ENCODE measurements at places on chromosomes 5 and 9.

GRCh38 chr5:119336845-119337580 lies 18.8 kb upstream of the TNFAIP8 start:
- DNase-seq: no peak

GRCh38 chr9:80602291-80602690 lies 1030.5 kb downstream of the TLE4 start:
- DNase-seq: no peak

DNA sequence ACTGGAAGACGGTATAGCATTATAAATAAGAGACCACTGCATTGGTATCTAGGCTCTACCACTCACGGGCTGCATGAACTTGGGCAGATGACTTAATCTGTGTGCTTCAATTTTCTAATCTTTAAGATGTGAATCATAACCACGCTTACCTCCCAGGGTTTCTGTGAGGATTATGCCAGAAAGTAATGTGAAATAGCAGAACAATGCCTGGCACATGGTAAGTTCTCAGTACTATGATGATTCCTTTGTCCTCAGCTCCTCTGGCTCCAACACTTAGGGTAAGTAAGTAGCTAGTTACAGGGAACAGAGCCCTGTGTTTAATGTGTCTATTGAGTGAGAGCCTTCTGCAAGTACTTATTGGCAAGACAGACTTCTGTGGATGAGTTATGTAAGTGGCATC lies 31.1 kb downstream of the POU4F3 start:
- DNase-seq: no peak

- DNase-seq: no peak
Measured at GRCh38 chr9:87004016-87004415, 56.7 kb upstream of the GAS1 start.

GRCh38 chr5:11903614-11904264 lies 507 bp downstream of the CTNND2 start:
- no peak for DNase-seq

- no peak for DNase-seq
Measured at GRCh38 chr5:156375895-156376495, 49.0 kb downstream of the SGCD start.

- DNase-seq: no peak
Measured at GRCh38 chr5:112125903-112126302, 293.2 kb downstream of the EPB41L4A start.
